ENCODE measurements at places on chromosomes 1 and 21. TPM values are rescaled to one million over a fixed set of nuclear protein-coding genes. Genes with fewer than 3 reads are reported as not detected.

Gene CFHR5
- total RNA-seq, result not detected

Gene FMO3
- 10.4 TPM for total RNA-seq

Gene GJA5
- 8.7 TPM for total RNA-seq

Gene TCHHL1
- not detected for total RNA-seq

Gene ZNF687
- 16.3 TPM for total RNA-seq

Gene CAPN8
- not detected for total RNA-seq

Gene TRIM45
- total RNA-seq, result 0.88 TPM

Gene OR2G3
- total RNA-seq, result not detected

Gene SH2D5
- not detected for total RNA-seq

Gene PRDM15
- total RNA-seq, result 6.4 TPM
